Astrocyte (in vitro differentiated cells and primary cell): ENCODE measurements at places on chromosomes 4 and X. TPM values are rescaled to one million over a fixed set of nuclear protein-coding genes. Genes with fewer than 3 reads are reported as not detected.

GRCh38 chr4:165612936-165613335 is 234.1 kb downstream of the CPE start:
- DNase-seq, result no peak
- no peak overlapping the region for H3K27ac ChIP-seq
- no peaks in the 10 kb centered on the region for H3K36me3 ChIP-seq
- H3K4me3 ChIP-seq, result no peak overlapping the region

GRCh38 chr4:44487341-44487740 is 38.7 kb upstream of the KCTD8 start:
- no peaks in the 10 kb centered on the region for H3K27me3 ChIP-seq
- H3K4me3 ChIP-seq, result no peak overlapping the region
- H3K4me1 ChIP-seq, result no peaks in the 10 kb centered on the region
- no peaks in the 10 kb centered on the region for H3K36me3 ChIP-seq

Gene NPY2R
- total RNA-seq, result 0.09 TPM in 1 of 2 replicates, not detected in the other

GRCh38 chr4:142043509-142043908 is 407.1 kb downstream of the IL15 start:
- H3K27me3 ChIP-seq, result no peaks in the 10 kb centered on the region
- peaks cover 6% of the 10 kb centered on the region for H3K4me1 ChIP-seq
- H3K4me3 ChIP-seq, result no peak overlapping the region

- H3K4me1 ChIP-seq, result peaks cover 15% of the 10 kb centered on the region
- H3K36me3 ChIP-seq, result no peaks in the 10 kb centered on the region
- H3K4me3 ChIP-seq, result peak overlapping the region; percentile 11
- H3K27ac ChIP-seq, result peak overlapping the region; percentile 57
These were observed 49.6 kb downstream of the MAP7D2 start for GRCh38 chrX:20066968-20067708.

Gene ZFP42
- total RNA-seq, result 4.5 and 4.9 TPM in 2 replicates

GRCh38 chrX:12946838-12947544 is 27.9 kb upstream of the TMSB4X start:
- H3K27me3 ChIP-seq, result no peaks in the 10 kb centered on the region
- peak overlapping the region; percentile 86 for H3K27ac ChIP-seq
- peaks cover 21% of the 10 kb centered on the region for H3K4me1 ChIP-seq
- DNase-seq, result peak; percentile 71
- no peak overlapping the region for H3K4me3 ChIP-seq
- no peaks in the 10 kb centered on the region for H3K36me3 ChIP-seq
